NB4 (cell line): ENCODE measurements at places on chromosomes 2 and 18.

- DNase-seq: no peak
These were observed 1.4 kb downstream of the ALPI start for GRCh38 chr2:232457121-232458011.

DNA sequence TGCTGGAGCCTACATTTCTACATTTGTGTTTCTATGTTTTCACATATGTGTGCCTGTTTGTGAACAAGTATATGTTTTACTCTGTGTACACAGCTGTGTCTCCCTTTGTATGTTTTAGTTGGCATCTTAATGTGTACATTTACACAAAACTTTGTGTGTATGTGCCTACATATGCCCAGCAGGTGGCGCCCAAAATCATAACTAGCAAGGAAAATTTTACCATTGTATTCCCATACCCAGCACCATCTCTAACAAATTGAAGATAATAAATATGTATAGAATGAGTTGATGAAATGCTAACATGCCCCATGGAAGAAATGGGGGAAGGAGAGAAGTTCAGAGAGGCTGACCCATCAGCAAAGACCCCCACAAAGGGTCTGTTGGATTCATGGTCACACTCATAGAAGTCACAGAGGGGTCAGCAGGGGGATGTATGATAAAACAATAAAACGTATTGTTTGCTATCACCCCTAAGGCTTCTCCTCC is 48.1 kb downstream of the PKDCC start:
- DNase-seq: peak; percentile 80

DNA sequence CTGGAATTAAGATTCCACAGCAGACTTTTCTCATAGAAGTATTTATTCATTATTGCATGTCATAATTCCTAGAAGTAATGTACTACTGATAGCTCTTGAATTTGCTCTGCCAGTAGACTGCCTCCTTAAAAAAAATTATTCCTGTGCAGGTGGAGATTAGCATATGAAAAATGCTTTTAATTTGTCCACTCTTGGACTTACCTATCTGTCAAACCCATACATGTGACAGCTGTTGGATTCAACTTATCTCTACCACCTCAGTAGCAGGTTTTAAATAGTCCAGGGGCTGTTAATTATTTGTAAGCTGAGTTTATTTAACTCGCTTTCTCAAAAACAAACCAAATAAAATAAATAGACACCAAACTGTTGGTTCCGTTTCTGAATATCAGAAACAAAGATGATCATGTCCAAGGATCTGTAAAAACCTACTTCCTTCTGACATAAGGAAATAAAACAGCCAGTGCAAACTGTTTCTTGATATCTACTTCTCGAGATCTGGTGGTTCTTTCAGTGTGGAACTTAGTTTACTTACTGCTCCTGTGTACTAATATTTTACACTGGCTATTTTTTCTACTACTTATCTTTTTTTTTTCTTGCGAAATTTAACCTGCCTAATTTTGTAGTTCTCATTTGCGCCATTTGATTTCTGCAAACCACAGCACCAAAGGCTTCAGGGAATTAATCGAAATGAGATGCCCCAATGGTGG is 44.2 kb downstream of the ZEB2 start:
- DNase-seq: no peak

- no peak for DNase-seq
These were observed 112.3 kb upstream of the ATP5MC3 start for GRCh38 chr2:175293776-175294175.

DNA sequence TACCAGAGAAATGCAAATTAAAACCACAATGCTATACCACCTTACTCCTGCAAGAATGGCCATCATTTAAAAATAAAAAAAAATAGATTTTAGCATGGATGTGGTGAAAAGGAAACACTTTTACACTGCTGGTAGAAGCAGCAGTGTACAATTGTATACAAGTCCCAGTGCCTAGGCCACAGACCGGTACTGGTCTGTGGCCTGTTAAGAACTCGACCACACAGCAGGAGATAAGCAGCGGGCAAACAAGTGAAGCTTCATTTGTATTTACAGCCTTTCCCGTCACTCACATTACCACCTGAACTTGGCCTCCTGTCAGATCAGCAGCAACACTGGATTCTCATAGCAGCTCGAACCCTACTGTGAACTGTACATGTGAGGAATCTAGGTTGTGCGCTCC is 60.7 kb upstream of the DSC1 start:
- no peak for DNase-seq

GRCh38 chr18:46842583-46842982 is 74.7 kb downstream of the PIAS2 start:
- no peak for DNase-seq
